Brain microvascular endothelial cell (primary cell): ENCODE measurements at places on chromosomes 11 and 22.
A peak's percentile ranks its signal among the peaks of the same experiment; 100 is the strongest.

GRCh38 chr11:27532652-27533325 lies 26.2 kb upstream of the LIN7C start:
- DNase-seq = no peak

DNA sequence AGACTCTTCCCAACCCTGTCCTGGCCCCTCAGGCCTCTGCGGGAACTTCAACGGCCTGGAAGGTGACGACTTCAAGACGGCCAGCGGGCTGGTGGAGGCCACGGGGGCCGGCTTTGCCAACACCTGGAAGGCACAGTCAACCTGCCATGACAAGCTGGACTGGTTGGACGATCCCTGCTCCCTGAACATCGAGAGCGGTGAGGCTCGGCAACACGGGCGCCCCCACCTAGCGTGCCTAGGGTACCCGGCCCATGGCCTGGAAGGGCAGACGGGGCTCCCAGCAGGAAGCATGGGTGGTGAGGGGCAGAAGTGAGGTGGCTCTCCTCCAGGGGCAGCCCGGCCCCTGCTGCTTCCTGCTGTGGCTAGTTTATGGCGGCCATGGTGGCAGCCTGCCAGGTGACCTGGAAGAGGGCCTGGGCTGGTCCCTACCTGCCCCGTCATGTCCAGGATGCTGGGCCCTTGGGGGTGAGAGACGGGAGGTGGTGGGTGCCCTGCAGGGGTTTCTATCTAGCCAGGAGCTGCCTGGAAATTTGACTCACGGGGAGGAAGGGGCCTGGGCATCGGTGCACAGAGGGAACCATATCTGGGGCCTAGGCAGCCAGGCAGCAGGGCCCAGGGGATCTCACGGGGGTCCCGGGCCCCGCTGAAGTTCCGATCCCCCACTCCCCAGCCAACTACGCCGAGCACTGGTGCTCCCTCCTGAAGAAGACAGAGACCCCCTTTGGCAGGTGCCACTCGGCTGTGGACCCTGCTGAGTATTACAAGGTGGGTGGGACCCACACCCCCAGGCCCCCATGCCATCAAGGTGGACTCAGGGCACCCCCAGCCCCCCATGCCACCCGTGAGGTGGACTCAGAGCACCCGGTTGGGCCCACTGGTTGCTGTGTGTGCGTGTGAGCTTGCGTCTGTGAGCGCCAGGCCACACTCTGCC lies 9.2 kb downstream of the MUC2 start:
- no peak for DNase-seq

DNA sequence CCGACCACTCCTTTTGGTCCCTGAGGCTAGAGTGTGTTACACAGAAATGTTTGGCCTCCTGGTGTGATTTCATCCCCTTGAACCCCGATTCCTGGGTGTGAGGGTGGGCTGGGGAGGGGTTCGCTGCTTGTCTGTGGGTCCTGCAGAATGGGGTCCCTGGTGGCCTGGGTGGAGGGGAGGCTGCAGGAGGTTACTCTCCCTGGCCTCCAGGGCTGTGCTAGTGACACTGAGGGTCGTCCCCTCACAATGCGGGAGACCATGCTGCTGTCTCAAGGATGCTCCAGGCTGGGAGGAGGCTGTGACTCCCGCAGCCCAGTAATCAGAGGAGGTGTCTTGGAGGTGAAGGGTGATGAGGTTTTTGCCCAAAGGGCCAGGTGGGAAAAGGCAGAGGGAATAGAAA lies 17.0 kb upstream of the OMP start:
- DNase-seq = no peak

- no peak for DNase-seq
These were observed 38.6 kb downstream of the SCGB1A1 start for GRCh38 chr11:62457478-62457877.

DNA sequence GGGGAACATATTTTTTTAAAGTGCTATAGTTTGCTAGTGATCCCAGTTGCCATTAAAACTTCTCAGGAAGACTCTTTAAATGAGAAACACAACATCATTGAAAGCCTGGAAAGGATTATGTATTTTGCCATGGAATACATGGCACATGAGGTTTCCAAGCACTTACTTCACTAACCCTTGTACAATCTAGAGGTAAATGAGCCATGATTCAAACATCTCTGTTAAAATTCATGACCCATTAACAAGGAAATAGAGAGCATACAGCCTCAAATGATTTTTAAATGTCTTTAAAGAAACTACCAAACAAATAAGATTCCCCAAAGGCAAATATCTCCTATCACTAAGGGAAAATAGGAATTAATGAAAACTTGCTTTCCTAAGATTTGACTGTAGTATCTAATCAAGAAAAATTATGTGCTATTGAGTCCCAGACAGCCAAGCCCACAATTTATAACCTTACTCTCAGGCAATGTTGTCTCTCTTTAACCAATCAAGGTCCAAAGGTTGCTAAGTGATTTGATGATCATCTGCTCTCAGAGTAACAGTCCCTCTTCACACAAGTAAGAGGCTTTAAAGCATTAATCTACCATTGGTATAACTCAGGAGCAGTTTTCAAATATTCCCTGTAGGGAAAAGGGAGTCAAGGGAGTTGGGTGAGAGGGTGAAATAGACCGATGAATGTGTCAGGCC lies 92.0 kb upstream of the DDI1 start:
- DNase-seq = no peak

DNA sequence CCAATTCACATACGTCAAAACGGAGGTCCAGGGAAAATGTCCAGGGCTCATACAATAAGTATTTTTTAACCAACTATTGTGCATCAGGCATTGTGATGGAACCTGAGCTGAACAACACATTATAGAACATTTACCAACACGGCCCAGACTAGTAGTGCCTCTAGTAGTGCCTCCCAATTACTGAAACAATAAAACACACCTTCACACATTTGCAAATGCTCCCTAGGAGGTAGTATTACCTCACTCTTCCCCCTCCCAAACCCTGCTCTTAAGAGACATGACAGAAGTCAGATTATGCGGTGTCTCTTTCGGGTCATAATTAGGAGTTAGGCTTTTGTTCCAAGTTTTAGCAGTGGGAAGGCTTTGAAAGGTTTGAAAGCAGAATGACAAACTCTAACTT lies 61.1 kb downstream of the PAK1 start:
- DNase-seq = no peak

DNA sequence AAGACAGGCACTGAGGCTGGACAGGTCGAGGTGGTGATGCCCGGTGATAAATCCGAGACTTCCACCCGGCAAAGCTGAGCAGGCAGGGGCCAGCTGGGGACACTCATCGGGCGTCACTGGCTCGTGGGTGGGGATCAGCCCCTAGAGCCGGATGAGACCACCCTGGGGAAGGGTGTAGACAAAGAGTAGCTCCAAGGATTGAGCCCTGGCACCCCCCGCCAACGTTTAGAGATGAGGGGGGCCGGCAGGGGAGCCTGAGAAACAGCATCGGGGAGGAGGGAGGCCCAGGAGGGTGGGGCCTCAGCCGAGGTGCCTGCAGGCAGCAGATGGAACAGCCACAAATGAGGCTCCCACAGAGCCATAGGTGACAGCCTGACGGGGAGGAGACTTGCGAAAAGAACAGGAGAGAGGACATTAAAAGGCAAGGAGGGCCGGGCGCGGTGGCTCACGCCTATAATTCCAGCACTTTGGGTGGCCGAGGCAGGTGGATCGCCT lies 27.4 kb upstream of the CBX7 start:
- no peak for DNase-seq

DNA sequence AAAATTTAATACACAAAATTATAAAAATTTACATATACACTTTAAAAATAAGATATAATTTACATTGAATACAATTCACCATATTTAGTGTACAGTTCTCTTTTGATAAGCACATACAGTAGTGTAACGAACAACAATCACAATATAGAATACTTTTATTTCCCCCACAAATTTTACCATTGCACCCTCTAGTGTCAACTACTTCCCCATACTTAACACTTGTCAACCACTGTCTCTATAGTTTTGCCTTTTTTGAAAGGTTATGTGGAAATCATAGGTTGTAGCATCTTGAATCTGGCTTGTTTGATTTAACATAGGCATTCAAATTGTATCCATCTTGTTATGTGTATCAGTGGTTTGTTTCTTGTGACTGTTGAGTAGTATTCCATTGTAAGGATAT lies 21.3 kb upstream of the PANX1 start:
- no peak for DNase-seq

GRCh38 chr11:124538019-124538418 lies 5.4 kb downstream of the OR8B12 start:
- DNase-seq = peak; percentile 99

DNA sequence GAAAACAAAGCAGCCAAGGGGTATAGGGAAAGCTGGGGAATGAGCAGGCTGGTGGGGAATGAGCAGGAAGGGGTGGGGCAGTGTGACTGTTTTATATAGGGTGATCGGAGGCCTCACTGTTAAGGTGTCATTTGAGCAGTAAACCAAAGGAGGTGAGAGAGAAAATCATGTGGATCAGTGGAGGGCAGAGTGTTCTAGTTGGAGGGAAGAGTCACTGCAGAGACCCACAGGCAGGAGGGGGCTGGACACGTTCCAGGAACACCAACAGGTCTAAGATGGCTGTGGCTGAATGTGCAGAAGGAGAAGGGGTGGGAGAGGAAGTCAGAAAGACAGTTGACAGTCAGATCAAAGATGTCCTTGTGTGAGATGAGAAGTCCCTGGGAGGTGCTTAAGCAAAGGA lies 103.8 kb downstream of the ENTHD1 start:
- DNase-seq = no peak

GRCh38 chr11:119863851-119864601 lies 135.0 kb upstream of the NECTIN1 start:
- DNase-seq = no peak

DNA sequence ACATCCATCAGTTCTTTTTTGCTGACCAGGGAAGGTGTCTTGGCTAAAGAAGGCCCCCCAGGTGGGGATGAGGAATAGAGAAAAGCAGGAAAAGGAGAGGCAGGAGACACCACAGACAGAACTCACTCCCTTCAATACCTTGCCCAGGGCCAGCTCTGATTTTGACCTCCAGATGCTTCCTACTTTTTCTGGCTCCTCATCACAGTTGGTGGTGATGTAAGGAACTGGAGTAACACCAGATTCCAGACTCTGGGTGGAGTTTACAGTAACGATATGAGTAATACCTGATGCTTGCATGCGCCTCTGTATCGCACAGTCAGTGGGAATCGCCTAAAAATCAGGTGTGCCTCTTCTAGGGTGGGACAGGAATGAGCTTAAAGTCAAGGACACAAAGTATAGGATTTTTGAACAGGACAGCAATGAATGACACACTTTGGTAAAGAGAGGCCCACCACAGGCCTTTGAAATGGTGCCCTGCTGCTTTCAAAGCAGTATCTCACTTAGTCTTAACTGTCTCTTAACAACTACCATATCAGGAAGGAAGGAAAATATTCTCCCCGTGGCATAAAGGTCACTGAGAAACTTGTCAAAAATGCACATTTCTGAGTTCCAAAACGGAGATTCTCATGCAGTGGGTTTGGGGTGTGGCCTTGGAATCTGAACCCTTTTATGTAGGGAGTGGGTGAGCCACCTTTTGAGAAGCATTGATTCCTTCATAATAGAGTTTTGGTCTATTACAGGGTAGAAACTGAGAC lies 140.8 kb downstream of the SNX19 start:
- peak; percentile 58 for DNase-seq

- no peak for DNase-seq
These were observed 13.3 kb downstream of the B3GAT1 start for GRCh38 chr11:134398644-134399292.

GRCh38 chr11:117731722-117732290 lies 65.2 kb downstream of the DSCAML1 start:
- DNase-seq = no peak

DNA sequence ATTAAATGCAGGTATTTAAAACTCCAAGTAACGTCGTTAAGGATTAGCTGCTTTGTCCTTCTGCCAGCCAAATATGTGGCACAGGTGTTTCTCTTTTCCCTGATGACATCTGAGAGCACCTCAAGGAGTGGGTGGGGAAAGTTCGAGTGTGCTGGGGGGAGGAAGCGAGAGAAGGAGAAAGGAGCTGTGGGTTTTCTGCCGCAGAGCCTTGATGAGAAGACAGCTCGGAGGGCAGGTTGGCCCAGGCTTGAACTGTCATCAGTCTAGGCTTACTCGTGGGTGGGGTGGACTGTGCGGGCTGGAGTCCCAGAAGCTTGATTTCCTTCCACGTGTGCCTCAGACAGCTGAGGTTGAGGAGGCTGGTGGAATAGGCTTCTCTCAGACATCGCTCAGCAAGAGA lies 15.2 kb upstream of the SORL1-AS1 start:
- no peak for DNase-seq

GRCh38 chr22:46068181-46068592 lies 82.1 kb upstream of the PPARA start:
- no peak for DNase-seq

DNA sequence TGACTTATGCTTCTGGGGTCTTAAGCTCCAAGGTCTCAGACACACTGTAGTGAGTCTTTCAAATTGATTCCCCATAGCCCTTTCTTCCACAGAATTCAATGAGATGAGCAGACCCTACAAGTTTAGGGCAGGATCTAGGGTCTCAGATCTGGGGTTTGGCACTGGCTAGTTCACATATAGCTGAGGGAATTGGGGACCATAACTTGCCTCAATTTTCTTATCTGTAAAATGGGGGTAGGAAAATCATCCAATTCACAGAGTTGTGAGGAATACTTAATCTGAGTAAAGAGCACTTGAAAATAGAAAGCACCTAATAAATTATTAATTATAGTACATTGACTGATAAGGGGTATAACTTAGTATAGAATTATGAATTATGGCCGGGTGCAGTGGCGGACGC lies 5.9 kb upstream of the CCDC117 start:
- no peak for DNase-seq

- no peak for DNase-seq
These were observed 114.4 kb downstream of the CADM1 start for GRCh38 chr11:115389790-115390189.

DNA sequence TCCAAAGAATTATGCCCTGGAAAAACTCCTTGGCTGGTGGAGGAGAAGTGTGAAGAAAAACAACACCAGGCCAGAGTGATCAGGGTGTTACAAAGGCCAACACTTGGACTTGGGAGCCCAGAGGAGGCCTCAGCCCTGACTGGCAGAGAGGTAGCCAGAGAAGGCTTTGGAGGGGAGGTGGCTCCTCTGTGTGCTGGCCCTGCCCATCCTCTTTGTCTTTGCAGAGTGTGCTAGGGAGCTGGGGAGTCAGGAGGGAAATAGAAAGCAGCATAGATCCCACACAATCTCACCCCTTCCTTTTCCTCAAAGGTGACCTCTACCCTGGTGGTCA lies 12.0 kb upstream of the P2RY6 start:
- DNase-seq = no peak

- peak; percentile 74 for DNase-seq
These were observed 63.6 kb upstream of the EP300 start for GRCh38 chr22:41028841-41029240.
